NCI-H2171 (cell line): ENCODE measurements at places on chromosomes 5 and 9.

GRCh38 chr9:133124123-133124906 is 3.3 kb upstream of the RALGDS start:
- DNase-seq = no peak

DNA sequence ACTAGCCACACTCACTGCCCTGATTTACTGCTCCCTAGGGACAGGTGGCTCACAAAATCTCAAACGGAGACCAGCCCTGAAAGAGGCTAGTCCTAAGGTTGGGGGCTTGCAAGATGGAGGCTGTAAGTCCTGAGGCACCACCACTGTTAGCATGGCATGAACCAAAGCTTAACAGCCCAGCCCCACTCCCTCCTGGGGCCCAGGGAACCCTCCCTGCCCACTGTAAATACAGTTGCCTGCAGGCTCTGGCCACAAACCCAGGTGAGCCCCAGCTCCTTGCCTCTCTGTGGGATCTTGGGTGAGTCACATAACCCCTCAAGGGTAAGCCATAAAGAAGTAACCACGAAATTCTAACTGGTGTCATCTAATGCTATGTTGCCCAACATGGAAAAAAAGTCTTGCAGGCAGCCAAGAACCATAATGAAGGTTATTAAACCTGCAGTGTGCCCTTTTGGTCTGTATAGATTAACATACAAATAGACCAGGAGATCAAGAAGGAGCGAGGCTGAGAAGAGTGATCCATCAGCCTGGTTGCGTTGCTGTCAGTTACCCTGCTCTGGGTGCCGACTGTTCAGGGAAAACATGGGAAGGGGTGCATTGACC is 1.7 kb upstream of the POMT1 start:
- no peak for DNase-seq

- no peak for DNase-seq
Observed at GRCh38 chr9:13806714-13807113, 507.2 kb downstream of the NFIB start.

- DNase-seq = no peak
Observed at GRCh38 chr5:35618304-35618636, 607 bp downstream of the SPEF2 start.

DNA sequence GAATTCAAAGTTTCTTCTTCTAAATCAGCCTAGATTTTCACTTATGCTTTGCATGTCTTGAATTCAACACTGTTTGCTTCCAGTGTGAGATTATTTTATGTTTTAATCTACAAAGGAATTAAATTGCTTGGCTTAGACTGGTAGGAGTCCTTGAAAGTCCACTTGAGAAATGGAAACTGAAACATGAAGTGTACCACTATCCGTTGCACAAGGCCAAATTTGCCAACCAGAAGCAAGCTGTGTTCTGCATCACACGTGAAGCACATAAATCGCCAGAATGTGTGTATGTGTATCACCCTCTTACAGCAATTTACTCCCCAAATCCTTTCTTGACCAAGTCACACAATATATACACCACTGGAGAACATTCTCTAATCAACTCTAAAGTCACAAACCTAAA is 10.3 kb downstream of the SEMA6A start:
- DNase-seq = no peak

DNA sequence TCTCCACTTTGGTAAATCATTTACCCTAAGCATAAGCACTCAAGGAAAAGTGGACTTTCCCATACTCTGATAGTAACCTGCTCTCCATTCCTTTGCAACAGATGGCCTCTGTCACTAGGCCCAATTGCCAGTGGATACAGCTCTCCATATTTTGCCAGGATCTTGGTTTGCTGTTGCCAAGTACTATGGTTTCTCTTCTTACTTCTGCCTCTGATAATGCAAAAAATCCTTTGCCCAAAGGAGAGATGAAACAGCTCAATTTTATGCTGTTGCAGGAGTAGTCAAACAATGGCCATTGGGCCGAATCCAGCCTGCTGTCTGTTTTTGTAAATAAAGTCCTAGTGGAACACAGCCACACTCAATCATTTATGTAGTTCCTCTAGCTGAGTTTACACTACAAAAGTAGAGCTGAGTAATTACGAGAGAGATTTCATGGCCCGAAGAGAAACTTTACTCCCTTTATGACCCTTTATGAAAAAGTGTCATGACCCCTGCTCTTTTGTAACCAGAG is 92.5 kb downstream of the HTR4 start:
- DNase-seq = no peak

GRCh38 chr9:134776080-134776796 is 104.4 kb upstream of the FCN2 start:
- DNase-seq = no peak

DNA sequence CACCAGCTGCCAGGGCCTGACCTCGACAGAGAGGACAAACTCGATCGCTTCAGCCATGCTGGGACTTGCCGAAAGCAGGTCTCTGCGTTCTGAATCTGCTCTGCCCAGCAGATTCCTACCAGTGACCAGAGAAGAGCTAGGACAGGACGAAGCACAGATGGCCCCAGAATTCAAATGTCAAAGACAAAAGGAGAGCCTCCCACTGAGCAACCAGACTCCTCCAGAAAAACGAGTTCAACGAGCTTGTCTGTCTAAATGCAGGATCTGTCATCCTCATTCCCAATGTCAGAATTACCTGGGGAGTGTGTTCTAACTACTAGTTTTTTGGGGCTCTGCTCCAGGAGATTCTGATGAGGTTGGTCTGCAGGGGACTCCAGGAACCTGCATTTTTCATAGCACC is 13.4 kb downstream of the AK8 start:
- DNase-seq = no peak

DNA sequence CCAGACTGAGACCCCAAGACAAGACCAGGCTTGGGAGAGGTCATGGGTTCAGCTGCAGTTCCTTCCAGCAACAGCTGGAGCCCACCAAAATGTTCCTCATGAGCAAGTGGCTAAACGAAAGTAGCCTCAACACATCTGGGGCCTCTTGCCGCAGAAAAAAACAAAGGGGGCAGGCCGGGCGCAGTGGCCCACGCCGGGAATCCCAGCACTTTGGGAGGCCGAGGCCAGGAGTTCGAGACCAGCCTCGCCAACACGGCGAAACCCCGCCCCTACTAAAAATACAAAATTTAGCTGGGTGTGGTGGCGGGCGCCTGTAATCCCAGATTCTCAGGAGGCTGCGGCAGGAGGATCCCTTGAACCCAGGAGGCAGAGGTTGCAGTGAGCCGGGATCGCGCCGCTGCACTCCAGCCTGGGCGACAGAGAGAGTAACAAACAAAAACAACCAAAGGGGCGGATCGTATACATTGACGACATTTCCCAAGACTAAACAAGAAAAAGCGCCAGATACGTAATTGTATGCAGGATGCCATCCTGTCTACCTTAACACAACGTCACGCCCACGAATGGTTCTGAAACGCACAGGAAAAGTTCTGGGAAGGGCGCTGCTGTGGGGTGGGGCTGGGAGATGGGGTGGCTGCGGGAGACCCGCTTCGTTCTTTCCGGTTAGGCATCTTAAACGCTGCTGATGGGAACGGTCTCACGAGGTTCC is 1.7 kb downstream of the INPP5E start:
- no peak for DNase-seq

DNA sequence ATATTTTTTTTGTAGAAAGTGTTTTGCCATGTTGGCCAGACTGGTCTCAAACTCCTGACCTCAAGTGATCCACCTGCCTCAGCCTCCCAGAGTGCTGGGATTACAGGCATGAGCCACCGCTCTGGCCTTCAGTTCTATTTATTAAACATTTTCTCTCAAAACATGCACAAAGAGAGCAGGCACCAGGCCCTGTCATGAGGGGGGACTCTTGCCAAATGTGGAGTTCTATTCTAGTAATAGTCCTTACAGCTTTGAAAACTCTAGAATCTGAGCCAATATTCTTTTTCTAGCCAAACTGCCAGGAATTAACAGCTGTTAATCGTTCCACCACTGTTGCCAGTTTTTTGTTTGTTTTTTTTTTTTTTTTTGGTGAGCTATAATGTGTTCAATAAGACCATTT is 124.6 kb downstream of the TARS1 start:
- no peak for DNase-seq

DNA sequence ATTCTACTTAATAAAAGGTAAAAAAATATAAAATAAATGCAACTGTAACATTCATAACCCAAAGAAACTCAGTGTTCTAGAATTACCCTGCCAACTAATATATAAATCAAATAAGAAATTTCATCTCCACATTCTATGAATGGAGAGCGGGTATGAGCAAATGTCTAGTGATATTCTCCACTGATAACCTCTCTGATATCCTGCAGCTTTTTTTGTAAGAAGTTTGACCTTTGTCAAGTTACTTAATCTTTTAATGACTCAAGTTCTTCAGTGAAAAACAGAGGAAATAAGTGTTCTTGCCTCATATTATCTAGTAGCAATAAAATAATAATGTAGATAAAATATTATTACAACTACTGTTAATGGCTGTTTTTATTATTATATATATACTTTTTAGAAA is 1275.6 kb upstream of the CDH9 start:
- no peak for DNase-seq

GRCh38 chr5:34674187-34674586 is 18.1 kb downstream of the RAI14 start:
- DNase-seq = no peak
